ENCODE measurements at places on chromosomes 13 and 19.

DNA sequence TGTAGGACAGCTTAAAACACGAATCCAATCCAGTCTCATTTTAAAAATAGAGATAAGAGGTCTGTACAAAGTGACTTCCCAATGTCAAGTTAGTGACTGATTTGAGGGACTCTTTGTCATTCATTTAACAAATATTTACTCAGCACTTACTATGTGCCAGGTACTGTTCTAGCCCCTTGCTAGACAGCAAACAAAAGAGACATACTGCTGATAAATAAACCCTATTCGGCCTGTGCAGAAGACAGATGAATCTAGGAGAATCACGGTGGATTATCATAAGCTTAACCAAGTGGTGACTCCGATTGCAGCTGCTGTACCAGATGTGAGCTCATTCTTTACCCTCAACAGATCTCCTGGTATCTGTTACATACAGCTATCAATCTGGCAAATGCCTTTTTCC, 6.4 kb upstream of the ELF1 start:
- DNase-seq: no peak

GRCh38 chr13:28022848-28023518, 34.5 kb upstream of the URAD start:
- no peak for DNase-seq

- DNase-seq: no peak
These were observed 103.5 kb downstream of the DPF1 start for GRCh38 chr19:38120471-38121025.

DNA sequence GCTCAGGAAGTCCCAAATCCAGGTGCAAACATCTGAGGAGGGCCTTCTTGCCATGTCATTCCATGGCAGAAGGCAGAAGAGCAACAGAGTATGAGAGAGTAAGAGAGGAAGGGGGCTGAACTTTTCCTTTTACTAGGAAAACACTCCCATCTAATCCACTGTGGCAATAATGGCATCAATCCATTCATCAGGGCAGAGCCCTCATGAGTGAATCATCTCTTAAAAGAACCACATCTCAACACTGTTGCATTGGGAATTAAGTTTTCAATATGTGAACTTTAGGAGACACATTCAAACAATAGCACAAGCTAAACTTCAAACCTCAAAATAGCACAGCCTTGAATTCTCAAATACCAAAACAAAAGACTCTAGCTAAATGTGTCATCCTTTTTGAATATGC, 264.5 kb downstream of the KCTD12 start:
- no peak for DNase-seq

GRCh38 chr19:51293571-51294210, 17.8 kb upstream of the IGLON5 start:
- DNase-seq: no peak

- DNase-seq: no peak
These were observed 44.5 kb upstream of the PARP4 start for GRCh38 chr13:24557081-24557480.

- DNase-seq: no peak
These were observed 61.0 kb upstream of the RAP2A start for GRCh38 chr13:97372936-97373335.

DNA sequence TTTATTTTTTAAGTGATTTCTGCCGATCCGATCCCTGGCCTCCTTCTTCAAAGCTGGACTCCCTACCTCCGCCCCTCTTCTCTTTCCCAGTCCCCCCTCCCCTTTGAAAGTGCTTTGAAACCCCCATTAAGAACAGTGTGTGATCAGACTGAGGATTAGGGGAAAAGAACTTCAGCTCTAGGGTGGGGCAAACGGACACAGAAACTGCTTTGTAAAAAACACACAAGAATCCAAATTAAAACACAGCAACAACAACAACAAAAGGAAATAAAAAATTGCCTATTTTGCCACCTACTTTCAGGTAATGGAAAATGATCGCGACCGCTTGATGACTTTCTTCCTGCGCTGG, 1.4 kb downstream of the SPRY2 start:
- no peak for DNase-seq
